ENCODE measurements at places on chromosomes 12 and 14. TPM values are rescaled to one million over a fixed set of nuclear protein-coding genes. Genes with fewer than 3 reads are reported as not detected.

Gene RD3L
- total RNA-seq: not detected

Gene PLBD1
- total RNA-seq: 5.4 TPM

Gene TMEM229B
- total RNA-seq: 0.77 TPM

Gene LGR5
- not detected for total RNA-seq

Gene FAM222A
- total RNA-seq: under 0.01 TPM

Gene KRT79
- total RNA-seq: not detected

Gene FSCB
- not detected for total RNA-seq

Gene SLC7A8
- 5.1 TPM for total RNA-seq

Gene MMP14
- total RNA-seq: 375 TPM

Gene SLC5A8
- not detected for total RNA-seq

Gene WNT1
- not detected for total RNA-seq

DNA sequence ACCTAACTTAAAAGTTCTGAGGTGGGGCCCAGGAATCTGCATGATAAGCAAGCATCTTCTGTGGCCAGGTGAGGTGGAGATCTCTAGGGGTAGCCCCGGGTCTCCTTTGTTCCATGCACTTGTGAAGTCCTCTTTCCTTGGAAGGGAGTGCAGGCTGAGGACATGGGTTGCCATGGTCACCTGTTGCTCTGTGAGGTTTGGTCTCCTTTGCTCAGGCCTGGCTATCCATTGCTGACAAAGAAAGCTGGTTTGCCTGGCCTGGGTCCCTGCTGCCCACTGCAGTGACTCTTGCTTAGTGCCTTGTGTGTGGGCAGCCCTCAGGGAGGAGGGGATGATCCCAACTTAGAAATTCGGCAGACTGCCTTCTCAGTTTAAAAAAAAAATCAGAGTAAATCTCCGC, 11.1 kb downstream of the NRXN3 start:
- no peak for DNase-seq

GRCh38 chr12:3673981-3674708, 78.8 kb downstream of the CRACR2A start:
- DNase-seq: no peak

DNA sequence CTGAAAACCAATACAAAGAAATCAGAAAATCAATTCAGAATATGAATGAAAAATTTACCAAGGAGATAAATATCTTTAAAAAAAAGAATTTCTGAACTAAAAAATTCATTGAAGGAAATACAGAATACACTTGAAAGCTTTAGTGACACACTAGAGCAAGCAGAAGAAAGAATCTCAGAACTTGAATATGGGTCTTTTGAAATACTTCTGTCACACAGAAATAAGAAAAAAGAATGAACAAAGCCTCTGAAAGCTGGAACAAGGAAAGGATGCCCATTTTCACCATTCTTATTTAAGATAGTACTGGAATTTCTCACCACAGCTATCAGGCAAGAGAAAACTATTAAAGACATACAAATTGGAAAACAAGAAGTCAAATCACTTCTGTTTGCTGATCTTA, 103.1 kb upstream of the NEDD1 start:
- no peak for DNase-seq

- DNase-seq: no peak
These were observed 88.6 kb downstream of the PRMT8 start for GRCh38 chr12:3579446-3580093.

- no peak for DNase-seq
These were observed 101.9 kb downstream of the DACT1 start for GRCh38 chr14:58739674-58740073.

DNA sequence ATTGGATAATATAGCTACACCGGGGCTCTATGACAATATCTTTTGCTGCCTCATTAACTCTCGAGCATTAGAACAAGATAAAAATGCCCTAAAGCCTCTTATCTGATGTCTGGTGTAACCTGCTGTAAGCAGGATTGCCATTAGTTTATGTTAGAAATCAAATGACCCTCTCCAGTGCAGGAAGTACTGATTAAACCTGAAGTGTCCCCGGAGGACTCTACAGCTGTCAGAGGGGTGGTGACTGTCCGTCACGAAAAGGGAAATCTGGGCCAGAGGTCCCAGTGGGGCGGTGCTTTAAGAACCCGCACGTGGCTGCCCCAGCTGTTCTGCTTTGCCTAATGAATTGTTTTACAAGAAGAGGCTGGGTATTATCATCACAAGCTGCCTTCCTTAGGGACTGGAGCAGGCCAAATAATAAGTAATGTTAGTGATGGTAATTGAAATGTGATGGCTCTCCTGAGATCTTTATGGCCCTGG, 55.7 kb downstream of the LIN52 start:
- DNase-seq: peak; percentile 53

GRCh38 chr12:110533607-110534006, 31.5 kb downstream of the RAD9B start:
- DNase-seq: peak; percentile 50

- peak; percentile 39 for DNase-seq
These were observed 33.3 kb upstream of the TBX5 start for GRCh38 chr12:114439261-114439683.

DNA sequence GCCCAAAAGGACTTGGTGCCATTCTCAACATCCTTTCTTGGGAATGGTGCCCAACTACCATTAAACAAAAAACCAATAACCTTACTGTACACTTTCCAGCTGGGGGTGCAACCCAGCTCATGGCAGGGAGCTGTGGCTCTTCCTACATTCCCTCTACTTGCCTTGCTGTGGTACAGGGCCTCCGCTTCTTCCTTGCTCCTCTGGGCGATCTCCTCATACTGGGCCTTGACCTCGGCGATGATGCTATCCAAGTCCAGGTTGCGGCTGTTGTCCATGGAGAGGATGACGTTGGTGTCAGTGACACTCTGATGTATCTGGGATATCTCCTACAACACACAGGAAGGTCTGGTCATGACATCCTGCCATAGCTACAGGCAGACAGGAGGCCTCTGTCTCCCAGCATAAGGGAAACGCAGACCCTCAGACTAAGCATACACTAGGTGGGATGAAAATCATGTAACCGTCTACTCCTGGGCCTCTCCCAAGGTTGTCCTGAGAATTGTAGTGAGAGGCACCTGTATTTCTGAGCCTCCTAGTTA, 3.9 kb downstream of the KRT2 start:
- no peak for DNase-seq

- no peak for DNase-seq
These were observed 14.3 kb downstream of the AGAP2 start for GRCh38 chr12:57724003-57724935.

- DNase-seq: no peak
These were observed 59.4 kb downstream of the PITPNM2 start for GRCh38 chr12:123091230-123092150.

- DNase-seq: no peak
These were observed 700 bp downstream of the PRKAG1 start for GRCh38 chr12:49017891-49018260.

DNA sequence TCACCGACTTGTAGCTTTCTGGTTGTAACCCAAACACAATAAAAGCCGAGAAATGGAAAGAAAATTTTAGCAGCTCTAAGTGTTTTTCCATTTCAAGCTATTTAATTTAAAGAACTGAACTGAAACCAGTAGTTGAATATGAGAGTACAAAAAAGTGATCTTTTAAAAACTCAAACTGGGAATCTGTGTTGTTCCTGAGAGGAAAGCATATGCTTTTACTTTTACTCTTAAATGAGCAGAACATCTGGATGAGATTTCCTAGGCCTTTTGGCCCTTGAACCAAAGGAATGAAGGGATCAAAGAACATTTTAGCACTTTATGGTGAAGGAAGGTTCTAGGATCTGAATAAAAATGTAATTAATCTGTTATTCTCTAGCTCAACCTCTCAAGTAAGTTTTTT, 1.3 kb downstream of the KERA start:
- no peak for DNase-seq

- DNase-seq: no peak
These were observed 916.3 kb upstream of the SEL1L start for GRCh38 chr14:82449926-82450468.

DNA sequence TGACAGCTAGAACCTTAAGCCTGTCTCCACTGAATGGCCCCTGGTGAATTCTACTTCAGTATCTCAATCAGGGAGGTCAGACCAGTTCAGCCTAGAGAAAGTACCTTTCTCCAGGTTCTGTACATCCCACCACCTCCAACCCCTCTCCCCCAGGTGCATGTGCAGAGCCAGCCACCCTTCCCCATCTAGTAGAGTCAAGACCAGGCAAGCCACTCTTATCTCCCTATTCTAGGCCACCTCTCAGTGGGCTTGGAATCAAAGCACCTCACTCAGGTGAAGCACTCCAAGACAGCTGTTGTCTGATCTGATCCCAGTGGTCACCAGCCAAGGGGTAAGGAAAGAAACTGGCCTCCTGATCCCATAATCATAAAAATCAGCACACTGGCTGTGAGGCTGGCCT, 340.9 kb downstream of the BCL11B start:
- DNase-seq: no peak

GRCh38 chr12:96359328-96359727, 40.9 kb downstream of the CDK17 start:
- no peak for DNase-seq

DNA sequence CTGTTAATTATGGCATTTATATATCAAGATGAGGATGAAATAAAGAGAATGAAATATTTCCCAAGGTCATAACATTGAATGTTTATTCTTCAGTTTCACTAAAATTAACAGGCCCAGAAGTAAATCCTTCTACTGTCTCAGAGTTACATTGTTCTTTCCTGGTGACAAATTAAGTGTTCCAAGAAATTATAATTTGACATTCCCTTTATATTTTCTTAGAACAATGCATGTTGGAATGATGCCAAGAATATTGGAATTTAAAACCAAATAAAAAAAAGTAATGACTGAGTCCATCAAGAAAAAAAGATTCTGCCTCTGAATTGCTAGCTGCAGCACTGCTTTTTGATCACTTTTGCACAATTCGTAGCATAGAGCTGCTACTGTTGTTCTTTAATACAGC, 152.1 kb downstream of the METTL25 start:
- DNase-seq: no peak

DNA sequence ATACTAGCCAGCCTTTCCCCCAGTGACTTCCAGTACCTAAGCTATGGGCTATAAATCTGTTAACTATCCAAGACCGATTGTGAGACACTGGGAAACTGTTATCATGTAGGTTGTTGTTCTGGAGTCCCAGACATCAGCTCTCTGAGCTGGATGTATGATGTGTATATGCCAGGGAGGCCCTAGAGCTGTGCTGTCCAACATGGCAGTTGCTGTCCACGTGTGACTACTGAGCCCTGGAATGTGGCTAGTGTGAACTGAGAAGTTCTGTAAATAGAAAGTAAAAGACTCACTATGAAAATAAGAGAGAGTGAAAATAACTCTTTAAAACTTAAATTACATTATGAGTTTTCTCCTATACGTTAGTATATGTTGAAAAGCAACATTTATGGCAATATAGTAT, 755.8 kb upstream of the FBXO33 start:
- DNase-seq: no peak

- DNase-seq: no peak
These were observed 121.0 kb upstream of the FUT8 start for GRCh38 chr14:65291531-65291930.

- DNase-seq: no peak
These were observed 48.6 kb upstream of the TMPO start for GRCh38 chr12:98466640-98467400.

DNA sequence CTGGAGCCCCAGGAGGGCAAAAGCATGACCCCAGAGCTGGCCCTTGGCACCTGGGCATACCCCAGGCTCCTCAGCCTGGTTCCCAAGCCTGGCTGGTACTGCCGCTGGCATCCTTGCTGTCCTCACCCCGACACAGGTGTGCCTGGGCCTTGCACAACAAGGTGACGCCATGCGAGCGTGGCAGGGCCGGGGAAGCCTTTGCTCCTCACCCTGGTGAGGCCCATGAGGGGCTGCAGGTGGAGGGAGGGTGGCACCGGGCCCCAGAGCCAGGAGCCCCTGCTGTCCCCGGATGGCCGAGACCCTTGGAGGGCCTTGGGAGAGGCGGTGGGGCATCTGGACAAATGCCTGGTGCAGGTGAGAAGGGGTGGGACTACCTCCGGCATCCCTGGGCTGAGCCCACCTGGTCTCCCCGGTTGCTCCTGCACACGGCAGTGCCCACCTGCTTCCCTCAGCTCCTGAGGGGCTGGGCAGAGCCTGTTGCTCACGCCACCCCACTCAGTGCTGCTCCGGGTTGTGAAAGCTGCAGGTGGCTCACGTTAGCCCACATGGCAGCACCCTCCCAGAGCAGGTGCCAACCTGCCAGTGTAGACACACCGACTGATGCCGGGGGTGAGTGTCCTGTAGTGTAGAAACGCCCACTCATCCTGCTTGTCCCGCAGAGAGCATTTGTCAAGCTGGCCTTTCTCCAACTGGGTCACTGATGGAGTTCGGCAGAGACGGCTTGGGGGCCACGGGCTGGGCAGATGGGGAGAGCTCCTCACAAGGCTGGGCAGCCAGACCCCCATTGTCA, 24.6 kb upstream of the KIF26A start:
- no peak for DNase-seq

GRCh38 chr12:60209933-60210332, 614.1 kb downstream of the SLC16A7 start:
- no peak for DNase-seq

DNA sequence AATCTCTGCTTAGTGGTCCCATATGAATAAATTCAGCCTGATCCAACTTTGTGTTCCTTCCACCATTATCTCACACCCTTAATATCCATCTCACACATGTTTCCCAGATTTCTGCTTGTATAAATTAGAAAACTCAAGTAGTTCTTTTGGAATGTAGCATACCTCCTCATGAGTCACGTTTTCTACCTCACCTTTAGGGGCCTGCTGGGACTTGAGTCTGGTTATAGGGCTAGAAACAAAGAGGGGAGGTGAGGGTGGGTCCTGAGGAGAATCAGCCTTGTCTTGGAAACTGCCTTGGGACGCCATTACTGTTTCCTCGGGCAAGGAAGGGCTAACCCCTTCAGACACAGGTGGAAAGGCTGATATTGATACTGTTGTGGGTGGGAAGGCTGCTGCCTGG, 51.1 kb downstream of the EMP1 start:
- no peak for DNase-seq

DNA sequence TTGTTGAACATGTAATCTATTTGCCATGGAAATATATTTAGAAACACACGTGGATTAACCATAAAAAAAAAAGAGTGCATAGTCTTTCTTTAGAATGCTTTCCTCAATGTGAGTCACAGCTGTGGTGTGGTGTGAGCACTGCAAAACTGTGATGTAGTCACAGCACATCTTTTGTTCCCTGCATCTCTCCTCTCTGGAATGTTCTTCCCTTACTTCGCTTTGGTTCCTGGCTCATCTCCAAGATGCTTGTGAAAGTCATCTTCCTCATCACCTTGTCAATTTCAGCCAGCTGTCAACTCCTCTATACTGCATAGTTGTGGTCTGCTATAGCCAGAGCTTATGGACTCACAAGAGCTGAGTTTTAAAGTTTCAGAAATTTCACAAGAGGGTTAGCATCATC, 60.2 kb downstream of the STAB2 start:
- peak; percentile 93 for DNase-seq

DNA sequence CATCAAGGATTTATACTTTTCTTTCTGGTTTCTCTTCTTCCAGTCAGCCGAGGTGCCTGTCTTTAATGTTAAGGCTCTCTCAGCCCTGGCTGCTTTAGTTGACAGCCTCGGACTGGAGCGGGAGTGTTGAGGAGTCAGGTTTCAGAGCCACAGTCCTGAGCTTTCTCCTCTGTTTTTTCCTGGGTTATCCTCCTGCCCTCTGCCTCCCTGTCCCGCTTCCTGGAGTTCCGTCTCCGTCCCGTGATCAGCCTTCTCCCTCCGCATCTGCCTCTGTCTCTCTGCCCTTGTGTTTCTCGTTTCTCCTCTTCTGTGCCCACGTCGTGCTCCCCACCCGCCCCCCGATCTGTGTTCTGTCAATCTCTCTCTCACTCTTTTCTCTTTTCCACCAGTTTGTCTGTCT, 33.0 kb downstream of the IQSEC3 start:
- peak; percentile 19 for DNase-seq

- no peak for DNase-seq
These were observed 249.6 kb downstream of the CCDC59 start for GRCh38 chr12:82108615-82109014.

GRCh38 chr12:117580718-117581062, 219.3 kb upstream of the NOS1 start:
- DNase-seq: no peak
